ENCODE measurements at places on chromosomes 1 and 21. TPM values are rescaled to one million over a fixed set of nuclear protein-coding genes. Genes with fewer than 3 reads are reported as not detected.

Gene DENND2C
- 0.64 TPM for polyA plus RNA-seq

DNA sequence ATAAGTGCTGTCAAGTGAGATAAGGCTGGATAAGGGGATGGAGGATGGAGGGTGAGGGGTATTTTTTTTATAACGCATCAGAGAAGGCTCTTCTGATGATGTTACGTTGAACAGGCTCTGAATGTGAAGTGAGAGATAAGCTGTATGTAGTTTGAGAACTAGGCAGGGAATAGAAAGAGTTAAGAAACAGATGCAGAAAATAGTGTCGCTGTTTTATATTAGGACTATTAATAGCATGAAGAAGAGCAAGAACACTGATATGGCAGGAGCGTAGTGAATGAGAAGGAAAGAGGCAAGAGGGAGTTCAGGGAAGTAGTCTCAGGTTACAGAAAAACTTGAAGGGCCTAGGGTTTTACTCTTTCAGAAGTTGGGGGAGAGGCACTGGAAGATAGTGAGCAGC is 59.8 kb downstream of the GPR88 start:
- no peak for DNase-seq

- DNase-seq = no peak
Measured at GRCh38 chr1:94215955-94216354, 21.4 kb downstream of the ARHGAP29 start.

Gene PKP1
- polyA plus RNA-seq = 0.04 TPM

DNA sequence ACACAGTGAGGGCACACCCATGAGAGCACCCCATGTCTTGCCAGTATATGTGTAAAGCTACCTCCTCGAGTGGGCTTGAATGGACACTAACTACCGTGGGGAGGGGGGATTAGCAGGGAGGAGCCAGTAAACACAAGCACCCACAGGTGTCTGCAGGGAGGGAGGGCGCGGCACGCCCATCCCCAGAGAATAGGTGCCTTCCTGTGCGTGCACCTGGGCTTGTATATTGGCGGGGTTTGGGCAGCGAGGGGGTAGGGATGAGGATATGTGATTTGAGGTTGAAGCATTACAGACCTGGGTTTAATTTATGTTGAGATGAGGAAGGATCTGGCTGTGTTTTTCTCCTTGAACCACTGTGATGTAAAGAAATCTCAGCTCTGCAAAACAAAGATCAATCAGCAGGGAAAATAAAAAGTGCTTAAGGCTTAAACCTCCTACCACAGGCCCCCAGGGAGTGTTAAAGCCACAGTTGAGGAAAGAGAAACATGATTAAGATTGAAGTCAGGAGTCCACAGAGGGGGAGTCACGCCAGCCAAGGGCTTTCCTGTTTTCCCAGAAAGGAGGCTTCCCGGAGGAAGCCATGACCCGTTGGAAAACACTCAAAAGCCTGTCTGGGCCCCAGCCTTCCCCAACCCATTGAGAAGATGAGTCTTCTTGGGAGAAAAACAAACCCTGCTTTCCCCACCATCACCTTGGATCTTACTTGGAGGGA is 80.0 kb downstream of the CAMK2N1 start:
- no peak for DNase-seq

Gene FAM72B
- polyA plus RNA-seq = 3.5 TPM

- DNase-seq = no peak
Measured at GRCh38 chr1:174291059-174291458, 131.7 kb downstream of the RABGAP1L start.

DNA sequence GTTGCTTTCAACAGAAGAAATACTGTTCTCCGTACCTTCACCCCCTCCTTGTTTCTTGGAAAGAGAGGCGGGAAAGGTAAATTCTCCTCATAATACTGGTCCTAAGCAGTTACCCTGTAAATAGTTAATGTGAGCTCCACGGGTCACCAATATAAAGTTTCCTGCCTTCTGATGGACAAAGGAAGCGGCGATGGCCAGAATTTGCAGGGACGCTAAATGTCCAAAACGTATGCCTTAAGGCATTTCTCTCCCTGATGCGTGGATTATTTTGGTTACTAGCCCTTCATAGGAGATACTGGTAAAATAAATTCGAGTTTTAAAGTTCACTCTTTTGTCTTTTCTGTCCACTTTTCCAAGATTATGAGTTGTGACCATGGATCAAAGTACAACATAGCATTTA is 898 bp upstream of the PTGS2 start:
- no peak for DNase-seq

Gene NBPF11
- polyA plus RNA-seq = 8.1 TPM

GRCh38 chr1:210151052-210151672 is 81.4 kb upstream of the SERTAD4 start:
- no peak for DNase-seq

Gene FCGR2B
- polyA plus RNA-seq = not detected
